NCI-H748 treated with DMSO at 0.1 percent for 48 hours (cell line): ENCODE measurements at places on chromosomes 5 and 9.

DNA sequence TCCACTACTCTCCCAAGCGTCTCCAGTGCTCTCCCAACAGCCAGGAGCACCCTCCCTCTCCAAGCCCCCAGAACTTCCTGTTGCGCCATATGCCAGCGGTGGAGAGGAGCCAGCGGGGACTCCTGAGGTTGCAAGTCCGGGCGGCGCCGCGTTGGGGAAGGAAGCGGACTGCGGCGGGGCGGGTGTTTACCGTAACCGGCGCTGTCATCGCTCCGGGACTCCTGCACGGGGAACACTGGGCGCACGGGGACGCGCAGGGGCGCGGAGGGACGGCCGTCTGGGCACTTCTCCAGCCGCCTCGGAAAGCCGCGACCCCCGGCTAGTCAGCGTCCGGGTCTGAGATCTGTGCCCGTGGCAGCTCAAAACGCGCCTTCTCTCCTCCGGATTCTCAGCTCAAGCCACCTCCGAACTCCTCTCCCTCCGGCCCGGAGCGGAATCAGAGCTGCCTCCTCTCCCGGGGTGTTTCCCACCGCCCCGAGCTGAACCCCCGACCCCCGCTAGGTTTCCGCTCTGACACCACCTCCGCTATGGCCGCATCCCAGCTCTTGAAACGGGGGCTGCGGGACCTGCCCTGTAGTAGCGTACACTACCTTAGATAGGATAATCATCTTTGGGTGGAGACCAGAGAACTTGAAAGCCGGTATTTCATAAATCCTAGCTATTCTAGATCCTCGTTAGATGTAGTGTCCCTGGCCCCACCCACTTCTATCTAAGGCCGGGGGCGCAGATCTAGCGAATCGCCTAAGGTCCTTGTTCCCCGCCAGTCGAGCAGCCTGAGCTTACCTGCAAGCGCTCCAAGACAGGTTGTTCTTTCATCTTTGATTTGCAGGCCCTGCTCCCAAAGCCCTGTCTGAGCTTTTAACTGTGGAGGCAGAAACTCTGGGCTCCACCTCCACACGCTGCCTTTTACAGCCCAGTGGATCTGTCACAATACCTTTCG, at the start of gene TRPM6:
Gene TRPM6 (minus strand): TSS at position 881 of the 940 bp plus-strand sequence. CDS start 65 bp downstream, at position 816.
- DNase-seq: peak; percentile 36

DNA sequence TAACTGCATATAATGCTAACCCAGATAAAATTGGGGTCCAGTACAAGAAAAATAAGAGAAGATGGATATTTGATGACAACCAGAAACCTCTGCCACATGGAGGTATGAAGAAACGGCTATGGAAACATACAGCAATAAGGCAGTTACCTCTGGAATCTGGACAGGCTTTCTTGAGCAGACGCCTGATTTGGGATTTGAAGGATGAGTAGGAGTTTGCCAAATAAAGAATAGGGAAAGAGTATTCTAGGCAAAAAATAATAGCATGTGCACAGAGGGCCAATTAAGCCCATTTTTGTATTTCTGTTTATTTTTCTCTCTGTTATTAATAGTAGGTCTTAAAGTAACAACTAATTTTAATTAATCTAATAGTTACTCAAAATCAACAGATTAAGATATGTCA, 144.9 kb downstream of the ADAMTSL1 start:
- DNase-seq: no peak

- peak; percentile 14 for DNase-seq
These were observed 67.8 kb downstream of the FAT2 start for GRCh38 chr5:151523335-151523734.

DNA sequence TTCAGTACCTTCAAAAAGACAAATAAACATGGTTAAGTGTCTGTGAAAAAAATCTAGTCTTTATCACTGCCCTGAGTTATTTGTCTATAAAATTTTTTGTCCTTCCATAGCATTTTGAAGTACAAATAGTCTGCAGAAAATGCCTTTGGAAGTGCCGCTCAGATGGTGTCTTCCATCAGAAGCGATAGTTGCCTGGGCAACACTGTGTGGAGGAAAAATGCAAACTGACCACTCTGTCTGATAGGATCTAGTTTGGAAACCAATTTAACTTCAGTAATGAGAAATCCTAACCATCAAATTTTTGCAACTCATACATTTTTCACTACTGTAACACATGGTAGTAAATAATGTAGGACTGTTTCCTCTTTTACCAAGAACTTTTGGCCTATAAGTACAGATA, 449.9 kb downstream of the PRELID2 start:
- no peak for DNase-seq

- DNase-seq: no peak
These were observed 63.3 kb downstream of the DPYSL3 start for GRCh38 chr5:147446523-147446922.

- DNase-seq: no peak
These were observed 317 bp downstream of the DPP7 start for GRCh38 chr9:137114220-137114612.

- DNase-seq: no peak
These were observed 8.5 kb downstream of the AMBP start for GRCh38 chr9:114069476-114070187.

- peak; percentile 82 for DNase-seq
These were observed 232.6 kb downstream of the MAST4 start for GRCh38 chr5:66828548-66829357.

- DNase-seq: peak; percentile 68
These were observed 5.9 kb downstream of the FAM163B start for GRCh38 chr9:133603135-133603927.

- no peak for DNase-seq
These were observed 27.3 kb upstream of the CAST start for GRCh38 chr5:96634881-96635280.

GRCh38 chr9:127202461-127203169, 62.0 kb upstream of the GARNL3 start:
- no peak for DNase-seq
